Activated CD4-positive, alpha-beta T cell treated with anti-CD3 and anti-CD28 coated beads, Interleukin-10, Interleukin-2, amounts not matched to agents 100 ng/mL and 50 ng/mL, durations not matched to agents 16 hours and 8 hours (primary cell): ENCODE measurements at places on chromosomes 1 and 21.

DNA sequence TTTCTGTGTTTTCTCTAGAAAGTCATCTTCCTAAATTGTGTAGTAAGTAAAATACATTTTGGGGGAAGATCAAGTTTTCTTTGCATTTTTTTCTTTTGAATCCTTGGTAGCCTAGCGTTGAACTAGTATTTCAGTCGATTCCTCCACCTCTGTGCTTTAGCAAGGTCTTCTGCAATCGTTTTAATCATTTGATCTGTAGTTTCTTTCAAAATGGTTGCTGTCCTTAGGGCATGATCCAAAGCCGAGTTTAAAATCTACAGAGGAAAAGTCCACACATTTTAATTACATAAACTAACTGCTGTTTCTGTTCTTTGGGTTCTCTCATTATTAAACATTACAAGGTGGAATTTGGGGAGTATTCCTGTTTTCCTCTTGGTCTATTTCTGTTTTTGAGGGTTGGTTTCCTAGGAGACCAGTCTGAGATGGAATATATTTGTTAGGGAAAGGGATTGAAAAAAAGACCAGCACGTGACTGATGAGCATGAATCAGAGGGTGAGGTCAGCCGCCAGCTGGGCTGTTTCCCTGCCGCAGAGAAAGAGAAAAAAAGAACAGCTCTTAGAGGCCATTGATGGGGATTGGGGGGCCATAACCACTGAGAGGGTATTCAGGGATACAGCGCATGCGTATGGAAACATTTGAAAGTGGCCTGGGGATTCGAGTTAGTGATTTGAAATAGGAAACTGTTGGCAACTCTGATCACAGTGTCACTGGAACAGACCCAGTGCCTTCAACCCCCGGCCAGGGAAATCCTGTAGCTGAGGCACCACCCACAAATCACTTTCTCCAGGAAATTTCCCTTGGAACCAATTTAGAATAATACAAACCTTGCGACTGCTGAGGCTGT, 40.6 kb downstream of the AKNAD1 start:
- no peak for DNase-seq

DNA sequence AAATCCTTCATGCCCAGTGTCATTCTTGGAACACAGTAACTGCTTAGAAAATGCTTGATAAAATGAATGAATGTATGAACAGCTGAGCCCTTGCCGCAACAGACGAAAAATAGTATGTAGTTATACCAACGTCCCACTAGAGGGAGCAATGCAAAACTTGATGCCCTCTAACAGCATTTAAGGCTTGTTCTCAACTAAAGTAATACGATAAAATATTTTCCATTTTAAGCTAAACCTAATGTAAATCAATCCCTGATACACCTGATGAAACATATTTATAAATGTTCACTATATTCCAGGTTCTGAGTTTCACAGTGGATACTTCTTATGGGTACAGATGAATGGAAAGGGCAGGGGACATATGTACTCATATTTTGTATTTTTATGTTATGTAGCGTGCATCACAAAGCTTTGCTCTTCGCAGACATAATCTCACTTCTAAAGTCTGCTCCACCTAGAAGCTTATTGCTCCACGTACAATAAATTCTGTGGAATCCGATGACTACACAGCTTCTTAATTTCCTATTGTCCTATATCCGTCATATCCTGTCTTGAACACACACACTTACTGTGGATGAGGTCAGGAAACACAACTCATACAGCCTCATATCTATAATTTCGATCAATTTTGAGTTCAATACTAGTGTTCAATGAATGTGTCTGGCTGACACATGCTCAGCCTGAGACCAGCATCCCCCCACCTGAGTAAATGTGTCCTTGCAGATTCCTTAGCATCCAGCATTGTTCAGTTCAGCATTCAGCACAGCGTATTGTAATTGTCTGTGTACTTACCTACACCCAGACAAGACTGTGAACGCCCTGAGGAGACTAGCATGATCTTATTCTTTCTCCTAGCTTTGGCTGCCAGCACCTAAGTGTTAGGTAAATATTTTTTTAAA, 4.4 kb upstream of the UTP25 start:
- peak; percentile 54 for DNase-seq

- no peak for DNase-seq
These were observed 26.5 kb downstream of the APP start for GRCh38 chr21:26144031-26144430.

GRCh38 chr1:39044762-39045161, 18.6 kb downstream of the NDUFS5 start:
- DNase-seq = no peak

GRCh38 chr1:234199476-234200127, 173.7 kb upstream of the COA6 start:
- DNase-seq = no peak

DNA sequence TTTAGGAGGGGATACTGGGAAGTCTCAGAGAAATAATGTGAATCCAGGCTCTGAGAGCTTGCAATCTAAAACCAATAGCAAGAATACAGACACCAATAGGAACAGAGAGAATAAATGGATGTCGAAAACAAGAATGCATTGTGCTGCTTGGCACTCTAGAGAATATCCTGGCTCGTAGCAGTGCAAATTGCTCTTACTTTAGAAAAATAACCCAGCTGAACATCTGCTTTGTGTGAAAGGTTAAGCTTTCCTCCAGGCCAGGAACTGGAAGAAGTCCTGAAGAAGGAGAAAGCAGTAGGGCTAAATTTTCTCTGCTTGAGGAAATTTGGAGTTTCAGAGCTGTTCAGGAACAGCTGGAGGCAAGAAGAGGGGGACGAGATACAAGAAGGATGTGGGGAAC, 382.3 kb downstream of the HHIPL2 start:
- no peak for DNase-seq

GRCh38 chr1:170776252-170776651, 112.3 kb downstream of the PRRX1 start:
- DNase-seq = no peak

DNA sequence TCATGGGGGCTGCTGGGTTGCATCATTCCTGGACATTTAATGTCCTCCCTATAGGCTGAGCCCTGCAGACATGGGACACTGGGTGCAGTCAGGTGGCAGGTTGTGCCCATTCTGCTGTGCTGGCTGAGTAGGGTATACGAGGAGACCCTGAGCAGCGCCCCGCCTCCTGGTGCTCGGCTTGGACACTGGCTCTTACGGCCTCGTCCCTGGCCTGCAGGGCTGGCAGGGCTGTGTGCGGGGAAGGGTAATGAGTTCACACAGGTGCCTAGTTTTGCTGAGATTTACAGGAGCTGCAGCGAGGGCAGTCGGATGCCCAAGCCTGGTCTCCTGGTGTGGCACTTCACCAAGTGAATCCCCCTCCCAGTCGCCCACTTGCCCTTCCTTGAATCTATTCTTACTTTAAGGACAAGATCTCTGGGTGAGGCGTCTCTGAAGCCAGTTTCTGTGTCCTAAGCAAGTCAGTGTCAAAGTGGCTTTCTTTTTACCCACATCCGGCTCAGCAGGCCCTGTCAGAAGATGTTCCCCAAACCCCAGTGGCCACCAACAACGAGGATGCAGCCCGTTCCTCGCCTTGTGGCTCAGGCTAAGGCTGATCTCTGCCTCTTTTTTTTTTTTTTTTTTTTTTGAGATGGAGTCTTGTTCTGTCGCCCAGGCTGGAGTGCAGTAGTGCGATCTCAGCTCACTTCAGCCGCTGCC, 73.2 kb downstream of the MAN1C1 start:
- no peak for DNase-seq

DNA sequence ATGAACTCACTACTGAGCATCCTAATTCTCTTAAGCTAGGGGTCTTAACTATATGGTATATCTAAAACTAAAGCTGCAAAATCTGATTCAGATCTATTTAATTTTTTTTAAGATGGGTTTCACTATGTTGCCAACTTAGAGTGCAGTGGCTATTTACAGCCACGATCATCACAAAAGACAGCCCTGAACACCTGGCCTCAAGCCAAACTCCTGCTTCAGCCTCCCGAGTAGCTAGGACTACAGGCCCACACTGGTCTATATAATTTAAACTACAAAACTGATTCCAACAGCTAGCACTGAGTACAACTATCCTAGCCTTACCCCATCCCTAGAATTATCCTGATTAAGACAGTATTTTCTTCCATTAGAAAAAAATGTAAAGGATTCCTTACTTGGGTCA, 37.1 kb downstream of the EIF4G3 start:
- no peak for DNase-seq

- DNase-seq = peak; percentile 43
These were observed 166.6 kb downstream of the DYRK1A start for GRCh38 chr21:37532868-37533780.

GRCh38 chr1:197285526-197286205, 17.6 kb downstream of the CRB1 start:
- DNase-seq = peak; percentile 2

DNA sequence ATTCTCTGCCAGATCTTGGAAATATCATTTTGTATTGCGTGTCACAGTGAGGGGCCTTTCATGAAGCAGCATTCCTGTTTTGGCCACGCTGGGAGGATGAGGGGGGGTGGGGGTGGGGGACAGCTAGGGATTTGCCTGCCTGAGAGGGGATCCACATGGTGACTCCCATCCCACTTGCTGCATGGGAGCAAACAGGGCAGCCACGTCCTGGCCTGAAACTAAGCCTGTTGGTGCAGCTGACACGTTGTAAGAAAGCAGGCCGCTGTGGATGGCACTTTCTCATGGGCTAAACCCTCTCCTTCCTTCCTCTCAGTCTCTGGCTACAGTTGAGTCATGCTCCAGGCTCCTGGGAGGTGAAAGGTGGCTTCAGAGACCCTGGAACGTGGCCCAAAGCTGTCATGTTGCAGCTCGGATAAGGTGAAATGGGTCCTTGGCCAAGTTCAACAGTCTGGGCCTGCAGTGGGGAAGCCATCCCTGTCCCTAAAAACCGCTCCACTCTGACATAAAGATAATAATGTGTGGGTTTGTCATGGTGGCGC, 346.7 kb upstream of the VAMP3 start:
- no peak for DNase-seq

GRCh38 chr21:16125274-16125673, 395.5 kb downstream of the USP25 start:
- no peak for DNase-seq

DNA sequence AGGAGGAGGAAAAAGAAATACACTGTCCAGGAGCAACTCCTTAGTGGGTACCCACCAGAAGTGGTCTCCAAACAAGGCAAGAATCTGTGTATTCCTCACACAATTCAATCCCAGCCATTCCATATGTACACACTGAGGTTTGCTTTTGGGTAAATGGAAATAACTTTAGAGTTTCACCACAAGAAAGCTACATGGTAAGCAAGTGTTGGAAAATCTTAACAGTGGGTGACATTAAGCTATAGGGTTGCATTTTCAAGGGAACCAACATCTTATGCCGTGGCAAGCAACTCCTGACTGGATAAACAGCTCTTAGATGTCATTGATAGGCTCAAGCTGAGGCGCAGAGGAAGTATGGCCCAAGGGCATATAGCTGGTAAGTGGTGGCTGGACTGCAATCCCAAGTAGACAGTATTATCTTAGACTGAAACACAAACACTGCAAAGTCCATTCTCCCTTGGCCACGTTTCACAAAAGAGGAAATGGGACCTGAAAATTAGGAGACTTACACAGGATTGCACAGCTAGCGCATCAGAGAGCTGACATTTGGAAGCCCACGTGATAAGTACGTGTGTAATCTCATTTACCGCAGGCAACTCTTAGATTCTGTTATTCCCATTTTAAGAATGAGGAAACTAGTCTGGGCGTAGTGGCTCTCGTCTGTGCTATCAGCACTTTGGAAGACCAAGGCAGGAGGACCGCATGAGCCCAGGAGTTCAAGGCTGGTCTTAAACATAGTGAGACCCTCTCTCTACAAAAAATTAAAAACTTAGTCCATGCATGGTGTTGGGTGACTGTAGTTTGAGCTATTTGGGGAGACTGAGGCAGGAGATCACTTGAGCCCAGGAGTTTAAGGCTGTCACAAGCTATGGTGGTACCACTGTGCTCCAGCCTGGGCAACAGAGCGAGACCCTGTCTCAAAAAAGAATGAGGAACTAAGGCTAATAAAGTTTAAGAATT, 4.0 kb upstream of the BRWD1 start:
- DNase-seq = no peak

GRCh38 chr1:11486231-11487009, 7.5 kb downstream of the DISP3 start:
- no peak for DNase-seq

GRCh38 chr21:36306872-36307534, 13.0 kb upstream of the MORC3 start:
- DNase-seq = no peak

DNA sequence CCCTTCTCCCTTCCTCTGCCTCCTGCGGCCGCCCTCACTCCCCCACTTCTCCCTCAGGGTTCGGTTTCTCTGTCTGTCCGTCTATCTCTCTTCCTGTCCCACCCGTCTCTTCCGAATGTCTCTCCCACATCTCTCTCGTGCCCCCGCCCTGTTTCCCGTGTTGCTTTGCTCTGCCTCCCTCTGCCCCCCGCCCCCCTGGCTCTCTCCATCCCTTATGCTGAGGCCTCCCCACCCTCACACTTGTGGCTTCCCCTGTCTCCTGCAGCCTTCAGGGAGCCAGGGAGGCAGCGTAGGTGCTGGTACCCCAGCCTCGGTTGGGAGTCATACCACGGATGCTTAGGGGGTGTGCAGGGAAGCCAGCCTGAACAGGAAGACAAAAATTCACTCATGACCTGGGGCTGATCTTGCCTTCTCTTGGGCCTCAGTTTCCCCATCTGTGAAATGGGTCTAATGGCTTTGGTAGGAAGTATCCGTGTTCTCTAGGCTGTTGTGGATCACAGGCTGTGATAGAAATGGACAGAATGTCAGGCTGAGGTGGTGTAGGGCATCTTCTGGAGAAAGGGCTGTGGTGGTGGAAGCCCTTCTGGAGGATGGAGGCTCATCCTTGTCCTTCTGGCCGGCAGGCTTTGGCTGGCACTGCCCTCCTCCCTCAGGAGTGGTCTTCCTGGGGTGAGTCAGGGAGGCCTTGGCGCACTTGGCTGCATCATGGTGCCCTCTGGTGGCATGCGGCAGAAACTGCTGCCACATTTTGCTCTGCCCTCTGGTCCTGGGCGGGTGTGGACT, 55.5 kb downstream of the FOXO6 start:
- DNase-seq = peak; percentile 63

DNA sequence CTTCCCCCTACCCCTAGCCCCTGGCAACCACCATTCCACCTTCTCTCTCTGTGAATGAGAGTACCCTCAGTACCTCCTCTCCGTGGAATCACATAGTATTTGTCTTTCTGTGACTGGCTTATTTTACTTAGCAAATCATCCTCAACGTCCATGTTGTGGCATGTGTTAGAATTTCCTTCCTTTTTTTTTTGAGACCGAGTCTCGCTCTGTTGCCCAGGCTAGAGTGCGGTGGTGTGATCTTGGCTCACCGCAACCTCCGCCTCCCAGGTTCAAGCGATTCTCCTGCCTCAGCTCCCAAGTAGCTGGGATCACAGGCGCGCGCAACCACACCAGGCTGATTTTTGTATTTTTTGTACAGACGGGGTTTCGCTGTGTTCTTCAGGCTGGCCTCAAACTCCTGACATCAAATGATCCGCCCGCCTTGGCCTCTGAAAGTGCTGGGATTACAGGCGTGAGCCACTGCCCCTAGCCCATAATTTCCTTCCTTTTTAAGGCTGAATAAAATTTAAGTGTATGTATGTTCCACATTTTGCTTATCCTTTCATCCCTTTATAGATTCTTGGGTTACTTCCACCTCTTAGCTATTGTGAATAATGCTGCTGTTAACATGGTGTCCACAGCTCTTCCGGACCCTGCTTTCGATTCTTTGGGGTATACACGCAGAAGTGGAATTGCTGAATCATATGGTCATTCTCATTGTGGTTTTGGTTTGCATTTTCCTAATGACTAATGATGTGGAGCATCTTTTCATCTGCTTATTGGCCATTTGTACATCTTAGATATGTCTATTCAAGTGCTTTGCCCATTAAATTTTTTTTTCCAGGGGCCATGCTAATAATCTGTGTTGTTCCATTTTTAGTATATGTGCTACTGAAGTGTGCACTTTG, 32.3 kb downstream of the ERRFI1 start:
- DNase-seq = peak; percentile 32
